ENCODE measurements at places on chromosomes 11 and 22.
A peak's percentile ranks its signal among the peaks of the same experiment; 100 is the strongest.

- no peak for DNase-seq
Observed at GRCh38 chr22:27242917-27243589, 558.5 kb downstream of the MN1 start.

- no peak for DNase-seq
Observed at GRCh38 chr11:69233744-69234570, 60.0 kb upstream of the MYEOV start.

DNA sequence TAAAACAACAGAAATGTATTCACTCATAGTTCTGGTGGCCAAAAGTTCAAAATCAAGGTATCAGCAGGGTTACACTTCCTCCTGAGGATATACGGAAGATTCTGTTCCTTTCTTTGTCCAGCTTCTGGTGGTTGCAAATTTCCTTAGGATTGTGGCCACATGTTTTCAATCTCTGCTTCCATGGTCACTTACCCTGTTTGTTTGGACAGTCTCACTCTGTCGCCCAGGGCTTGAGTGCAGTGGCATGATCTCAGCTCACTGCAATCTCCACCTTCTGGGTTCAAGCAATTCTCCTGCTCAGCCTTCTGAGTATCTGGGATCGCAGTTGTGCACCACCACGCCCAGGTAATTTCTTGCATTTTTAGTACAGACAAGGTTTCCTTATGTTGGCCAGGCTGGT lies 534.3 kb downstream of the KCNA4 start:
- DNase-seq, result no peak

GRCh38 chr11:59787816-59788215 lies 22.8 kb downstream of the MRPL16 start:
- DNase-seq, result no peak

DNA sequence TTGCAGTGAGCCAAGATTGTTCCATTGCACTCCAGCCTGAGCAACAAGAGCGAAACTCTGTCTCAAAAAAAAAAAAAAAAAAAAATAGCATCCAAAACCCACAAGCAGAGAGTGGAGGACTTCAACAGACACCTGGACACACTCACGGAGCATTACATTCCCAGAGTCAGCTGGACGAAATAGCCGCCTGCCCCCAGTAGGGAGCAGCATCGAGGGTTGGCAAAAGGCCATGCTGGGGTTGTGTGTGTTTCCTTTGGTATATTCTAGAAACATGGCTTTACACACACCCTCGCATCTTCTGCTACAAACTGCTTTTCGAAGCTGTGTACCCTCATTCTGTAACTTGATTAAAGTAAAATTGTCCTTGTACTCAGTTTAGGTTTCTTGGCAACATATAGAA lies 5.3 kb downstream of the ADA2 start:
- peak; percentile 28 for DNase-seq

DNA sequence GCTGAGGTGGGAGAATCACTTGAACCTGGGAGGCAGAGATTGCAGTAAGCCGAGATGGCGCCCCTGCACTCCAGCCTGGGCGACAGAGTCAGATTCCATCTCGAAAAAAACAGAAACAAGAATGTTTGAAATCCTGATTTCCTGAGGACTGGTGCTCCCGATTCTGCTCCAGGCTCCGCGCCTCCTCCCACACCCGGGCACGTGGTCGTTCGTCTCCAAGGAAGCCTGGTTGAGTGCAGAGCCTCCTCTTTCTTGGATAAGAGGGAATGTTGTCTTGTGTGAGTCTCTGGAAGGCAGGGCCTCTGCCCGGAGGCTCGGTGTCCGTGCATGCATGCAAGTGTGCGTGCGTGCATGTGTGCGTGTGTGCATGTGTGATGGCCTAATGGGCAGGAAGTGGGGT lies 30.1 kb downstream of the BRSK2 start:
- no peak for DNase-seq

DNA sequence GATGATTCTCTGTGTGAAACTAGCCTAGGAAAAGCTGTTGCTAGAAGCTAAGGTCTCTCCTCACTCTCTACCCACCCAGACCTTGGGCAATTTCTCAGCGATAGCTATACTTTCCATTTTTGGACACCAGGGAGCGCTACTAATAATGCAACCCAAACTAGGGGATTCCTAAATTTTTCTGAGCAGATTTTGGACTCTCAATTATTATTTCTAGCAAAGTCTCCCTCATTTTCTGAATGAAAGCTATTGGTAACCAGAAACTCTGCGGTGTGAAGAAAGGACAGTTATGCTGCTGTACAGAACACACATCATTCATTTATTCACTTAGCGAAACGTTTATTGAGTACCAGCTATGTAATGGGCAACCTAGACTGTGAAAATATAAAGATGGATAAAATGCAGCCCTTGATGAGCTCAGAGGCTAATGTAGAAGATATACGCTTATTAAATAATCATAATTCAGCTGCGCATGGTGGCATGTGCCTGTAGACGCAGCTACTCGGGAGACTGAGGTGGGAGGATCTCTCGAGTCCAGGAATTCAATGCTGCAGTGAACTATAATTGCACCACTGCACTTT lies 6.1 kb upstream of the STIM1 start:
- peak; percentile 56 for DNase-seq

DNA sequence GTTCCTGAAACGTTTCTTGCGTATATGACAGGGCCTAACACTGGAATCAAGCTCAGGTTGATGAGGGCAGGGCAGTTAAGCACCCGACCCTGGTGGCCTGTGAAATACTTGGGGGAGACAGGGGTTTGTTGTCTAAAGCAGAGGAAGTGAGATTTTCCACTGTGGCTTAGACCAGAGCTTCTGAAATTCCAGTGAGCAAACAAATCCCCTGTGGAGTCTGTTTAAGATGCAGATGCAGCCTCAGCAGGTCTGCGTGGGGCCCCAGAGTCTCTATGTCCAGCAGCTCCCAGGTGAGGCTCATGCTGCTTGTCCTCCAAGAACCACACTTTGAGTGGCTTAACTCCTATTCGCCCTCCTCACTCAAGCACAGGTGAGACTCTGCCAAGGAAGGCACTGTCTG lies 39.1 kb upstream of the PRAME start:
- no peak for DNase-seq

- DNase-seq, result peak; percentile 21
Observed at GRCh38 chr11:61509043-61510029, 787 bp downstream of the LRRC10B start.

DNA sequence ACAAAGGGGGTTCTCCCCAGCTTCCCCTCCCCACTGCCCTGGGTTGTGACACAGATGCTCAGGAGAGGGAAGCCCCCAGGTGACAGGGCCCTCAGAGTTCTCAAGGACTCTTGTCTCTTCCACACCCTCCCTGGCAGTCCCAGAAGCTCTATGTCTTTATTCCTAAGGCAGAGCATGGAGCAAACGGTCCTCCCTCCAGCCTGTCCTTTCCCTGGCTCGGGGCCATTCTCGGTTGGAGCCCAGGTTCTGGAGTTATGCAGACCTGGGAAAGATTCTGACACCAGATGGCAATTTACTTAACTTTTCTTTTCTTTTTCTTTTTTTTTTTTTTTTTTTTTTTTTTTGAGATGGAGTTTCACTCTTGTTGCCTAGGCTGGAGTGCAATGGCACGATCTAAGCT lies 186.6 kb downstream of the CEP164 start:
- no peak for DNase-seq

DNA sequence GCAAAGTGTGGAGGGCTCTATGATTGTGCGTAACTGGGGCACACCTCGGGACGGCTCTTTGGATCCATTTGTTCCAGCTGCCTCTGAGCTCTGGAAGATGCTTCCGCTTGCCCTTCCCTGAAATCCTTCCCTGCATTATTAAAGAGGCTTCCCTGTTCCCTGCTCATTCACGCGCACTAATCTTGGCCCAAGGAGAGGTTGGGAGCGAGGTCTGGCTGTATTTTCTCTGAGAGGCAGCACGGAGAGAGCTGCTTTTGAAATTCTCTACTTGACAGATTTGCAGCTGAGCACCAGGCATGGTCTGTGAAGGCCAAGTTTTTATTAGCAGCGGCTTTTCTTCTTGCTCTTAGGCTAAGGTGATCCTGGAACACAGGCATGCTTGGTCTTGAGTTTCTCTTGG lies 94.8 kb upstream of the NTM start:
- no peak for DNase-seq

DNA sequence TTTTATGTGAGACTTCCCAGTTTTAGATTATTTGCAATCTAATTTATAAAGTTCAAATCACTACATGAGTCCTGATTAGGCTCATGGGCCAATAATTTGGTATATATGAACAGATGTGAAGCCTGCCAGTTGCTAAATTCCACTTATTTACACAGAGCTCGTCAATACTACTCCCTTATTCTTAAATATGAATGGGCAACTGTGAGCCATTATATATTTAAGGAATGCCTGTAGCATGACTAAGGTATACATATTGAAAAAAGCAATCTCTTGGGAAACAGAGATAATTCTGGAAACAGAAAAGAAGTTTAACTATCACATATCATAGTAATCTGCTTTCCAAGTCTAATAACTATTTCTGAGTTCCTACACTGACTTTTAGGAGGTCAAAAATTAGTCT lies 27.0 kb downstream of the RBMXL2 start:
- DNase-seq, result no peak

GRCh38 chr22:48238966-48239365 lies 1476.5 kb downstream of the TBC1D22A start:
- DNase-seq, result no peak

DNA sequence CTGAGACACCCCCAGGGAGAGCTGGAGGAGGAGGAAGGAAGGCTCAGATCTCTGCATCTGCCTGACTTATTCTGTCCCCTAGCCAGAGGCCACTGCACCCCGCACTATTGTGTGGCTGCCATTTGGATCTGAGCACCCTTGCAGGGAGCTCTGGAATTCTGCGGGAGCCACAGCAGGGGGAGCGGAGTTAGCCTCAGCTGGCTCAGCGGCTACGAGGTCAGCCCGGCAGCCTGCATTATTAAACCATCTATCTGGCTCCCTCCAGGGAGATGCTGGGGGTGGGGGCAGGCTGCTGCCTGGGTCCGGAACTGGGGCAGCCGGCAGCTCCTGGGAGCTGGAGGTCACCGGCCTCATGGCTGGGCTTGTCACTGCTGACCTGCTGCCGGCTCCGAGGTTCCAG lies 6.5 kb upstream of the ELFN2 start:
- no peak for DNase-seq

DNA sequence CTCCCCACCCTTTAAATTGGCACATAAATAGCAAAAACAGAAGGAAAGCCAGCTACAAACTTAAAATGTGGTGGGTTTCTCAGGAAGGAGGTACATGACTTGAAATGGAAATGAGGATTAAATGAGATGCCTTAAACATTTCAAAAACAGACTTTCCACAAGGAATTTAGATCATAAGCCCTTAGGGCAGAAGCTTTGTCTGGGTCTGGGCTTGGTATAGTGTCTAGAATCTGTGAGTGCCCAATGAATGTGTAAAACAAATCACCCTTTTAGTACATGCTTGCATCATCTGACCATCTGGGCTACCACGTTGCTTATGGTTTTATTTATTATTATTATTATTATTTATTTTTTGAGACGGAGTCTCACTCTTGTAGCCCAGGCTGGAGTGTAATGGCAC lies 37.1 kb upstream of the CREB3L1 start:
- no peak for DNase-seq

- no peak for DNase-seq
Observed at GRCh38 chr22:32870474-32870873, 69.0 kb downstream of the TIMP3 start.

- DNase-seq, result no peak
Observed at GRCh38 chr11:129319201-129319600, 56.4 kb upstream of the BARX2 start.

GRCh38 chr11:83600661-83601060 lies 314.5 kb upstream of the CCDC90B start:
- DNase-seq, result no peak

GRCh38 chr11:108009497-108010370 lies 1.0 kb downstream of the CUL5 start:
- DNase-seq, result no peak

DNA sequence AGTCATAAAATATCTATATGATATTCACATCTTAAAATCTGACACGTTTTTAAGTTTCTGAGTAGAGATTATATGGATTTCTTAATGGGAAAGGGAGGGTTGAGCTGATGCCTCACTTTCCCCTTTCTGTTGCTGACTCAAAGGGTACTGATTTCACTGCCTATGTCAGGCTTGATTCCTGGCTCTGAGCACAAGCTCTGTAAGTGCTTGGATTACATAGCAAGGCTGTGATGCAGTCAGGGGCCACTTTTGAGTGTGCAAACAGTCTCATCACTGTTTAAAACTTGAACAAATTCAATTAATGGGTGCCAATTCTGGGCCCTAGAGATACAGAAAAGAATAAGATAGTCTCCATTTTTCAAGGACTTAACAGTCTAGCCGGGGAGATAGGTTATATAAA lies 14.4 kb downstream of the ATXN10 start:
- no peak for DNase-seq

DNA sequence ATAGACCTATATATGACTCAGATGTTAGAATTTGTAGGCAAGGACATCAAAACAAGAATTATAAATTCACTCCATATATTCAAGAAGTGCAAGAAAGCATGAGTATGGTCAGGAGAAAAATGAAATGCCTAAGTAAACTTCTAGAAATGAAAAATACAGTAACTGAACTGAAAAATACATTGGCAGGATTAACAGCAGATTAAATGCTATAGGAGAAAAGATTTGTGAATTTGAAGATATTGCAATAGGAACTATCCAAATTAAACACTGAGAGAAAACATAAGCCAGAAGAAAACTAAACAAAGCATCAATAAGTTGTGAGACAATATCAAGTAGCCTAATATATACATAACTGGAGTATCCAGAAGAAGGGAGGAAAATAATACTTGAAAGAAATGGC lies 46.6 kb upstream of the TMEM45B start:
- DNase-seq, result no peak

DNA sequence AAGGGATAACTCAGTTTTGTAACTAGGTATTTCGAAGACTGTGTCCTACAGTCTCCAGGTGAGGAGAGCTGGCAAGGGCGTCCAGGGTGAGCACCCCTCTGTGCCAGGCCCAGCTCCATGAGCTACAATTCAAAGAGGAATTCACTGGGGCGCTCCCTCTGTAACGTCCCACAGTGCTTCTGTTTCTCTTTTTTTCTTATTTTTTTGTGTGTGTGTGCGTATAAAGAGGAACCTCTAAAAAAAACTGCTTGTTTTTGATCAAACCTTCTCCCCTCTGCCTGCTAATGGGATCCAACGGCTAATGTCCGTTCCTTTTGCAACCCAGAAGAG lies 17.1 kb downstream of the ASCC2 start:
- no peak for DNase-seq

GRCh38 chr11:46265764-46266163 lies 11.7 kb upstream of the CREB3L1 start:
- DNase-seq, result no peak

DNA sequence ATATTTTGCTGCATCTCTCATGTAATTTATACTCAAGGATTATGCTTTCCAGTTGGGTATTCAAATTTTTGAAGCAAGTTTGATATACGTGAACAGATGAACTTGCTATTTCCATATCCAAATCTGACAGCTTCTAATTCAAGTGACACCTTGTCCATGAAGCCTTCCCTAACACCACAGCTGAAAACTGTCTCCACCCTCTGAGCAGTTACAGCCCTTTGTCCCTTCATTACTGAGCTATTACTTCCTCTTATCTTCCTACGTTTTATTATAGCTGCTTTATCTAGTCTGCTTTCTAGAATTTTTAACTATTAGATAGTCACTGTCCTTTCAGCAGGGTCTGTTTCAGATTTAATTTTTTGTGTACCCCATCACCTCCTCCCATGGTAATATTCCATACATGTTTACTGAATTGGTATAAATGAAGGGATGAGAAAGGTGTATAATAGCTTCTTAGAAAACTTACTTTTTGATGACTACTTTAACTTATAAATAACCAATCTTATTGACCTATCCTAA lies 13.3 kb upstream of the PRSS23 start:
- DNase-seq, result no peak
